ENCODE measurements at places on chromosomes 7 and 10. TPM values are rescaled to one million over a fixed set of nuclear protein-coding genes. Genes with fewer than 3 reads are reported as not detected.

DNA sequence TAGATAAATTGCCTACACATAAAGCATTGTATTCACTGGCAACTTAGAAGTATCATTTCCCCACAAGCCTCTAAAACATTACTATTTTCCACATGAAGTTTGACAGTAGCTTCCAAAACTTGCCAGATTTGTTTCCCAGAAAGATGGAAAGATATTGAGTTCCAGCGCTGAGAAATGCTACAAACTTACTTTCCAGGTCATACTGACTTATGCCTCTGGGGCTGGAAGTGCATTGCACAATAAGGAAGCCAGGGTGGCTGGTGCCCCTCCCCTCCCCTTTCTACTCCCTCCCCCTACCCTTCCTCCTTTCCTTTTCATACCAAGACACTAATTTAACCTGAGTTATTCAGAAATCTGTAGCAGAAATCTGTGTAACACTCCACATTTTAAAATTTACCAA lies 212.6 kb downstream of the WDR37 start:
- DNase-seq: no peak

DNA sequence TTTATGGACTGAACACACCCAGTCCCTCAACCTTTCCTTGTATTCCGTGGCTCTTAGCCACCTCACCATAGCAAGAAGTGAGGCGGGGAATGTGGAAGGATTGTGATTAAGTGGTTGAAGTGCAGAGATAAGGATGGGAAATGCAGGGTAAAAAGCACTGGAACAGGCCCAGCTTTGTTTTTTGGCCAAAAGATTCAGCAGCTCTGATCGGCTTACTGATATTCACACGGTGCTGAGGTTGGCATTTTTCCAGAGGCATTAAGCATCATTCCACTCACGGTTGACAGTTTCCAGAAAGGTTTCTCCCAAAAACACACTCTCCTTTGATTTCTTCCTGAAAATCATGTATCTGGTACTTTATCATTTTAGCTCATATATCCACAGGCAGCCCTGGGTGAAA lies 544.2 kb downstream of the CNTNAP2 start:
- no peak for DNase-seq

DNA sequence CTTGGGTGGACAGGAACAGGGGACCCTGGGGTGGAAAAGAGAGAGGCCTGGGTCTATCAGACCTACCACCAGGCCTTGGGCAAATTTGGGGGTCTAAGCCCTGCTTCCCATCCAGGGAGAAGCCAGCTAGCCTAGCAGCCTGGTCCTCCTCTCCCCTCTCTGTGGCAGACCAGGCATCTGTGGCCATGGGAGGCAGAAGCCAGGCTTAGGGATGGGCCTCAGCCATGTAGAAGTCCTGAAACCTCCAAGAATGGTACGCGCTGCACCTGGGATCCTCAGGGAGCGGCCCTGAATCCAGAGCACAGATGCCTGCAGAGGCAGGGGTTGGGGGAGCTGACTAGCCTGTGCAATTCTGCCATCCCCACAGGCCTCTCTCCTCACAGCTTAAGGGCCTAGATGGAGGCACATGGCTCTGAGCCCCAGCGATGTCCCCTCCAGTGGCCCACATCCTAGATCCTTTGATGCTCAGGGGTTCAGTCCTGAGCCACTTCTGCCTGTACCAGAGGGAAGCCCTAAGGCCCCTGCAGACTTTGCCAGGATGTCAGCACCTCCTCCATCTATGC lies 21.2 kb downstream of the GRID1 start:
- no peak for DNase-seq

- peak; percentile 93 for DNase-seq
These were observed 31.8 kb upstream of the OCM2 start for GRCh38 chr7:98021588-98022351.

DNA sequence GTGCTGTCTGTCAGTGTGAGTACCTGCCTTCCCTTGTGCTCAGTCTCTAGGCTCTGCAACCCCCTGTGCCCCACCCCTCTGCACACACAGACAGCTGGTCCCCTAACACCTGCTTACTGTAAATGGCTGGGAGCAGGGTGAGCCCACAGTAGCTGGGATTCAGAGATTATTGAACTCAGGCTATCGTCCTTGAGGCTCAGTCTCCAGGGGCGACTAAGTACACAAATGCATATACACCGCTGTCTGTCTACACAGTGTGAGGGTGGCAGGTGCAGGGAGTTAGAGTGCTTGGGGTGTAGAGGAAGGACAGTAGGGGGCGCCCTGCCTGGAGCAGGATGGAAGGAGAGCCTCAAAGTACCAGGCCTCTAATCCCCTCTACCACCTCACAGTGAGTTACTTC lies 12.9 kb downstream of the UPP1 start:
- DNase-seq: no peak

- no peak for DNase-seq
These were observed 11.2 kb upstream of the ARPC1A start for GRCh38 chr7:99314504-99314903.

- no peak for DNase-seq
These were observed 36.8 kb downstream of the MYPN start for GRCh38 chr10:68146133-68146532.

GPR15LG gene
- total RNA-seq: not detected

CRPPA gene
- total RNA-seq: 10.1 TPM

FBXL13 gene
- 1.3 TPM for total RNA-seq
